ENCODE measurements at places on chromosomes 13 and 19.

DNA sequence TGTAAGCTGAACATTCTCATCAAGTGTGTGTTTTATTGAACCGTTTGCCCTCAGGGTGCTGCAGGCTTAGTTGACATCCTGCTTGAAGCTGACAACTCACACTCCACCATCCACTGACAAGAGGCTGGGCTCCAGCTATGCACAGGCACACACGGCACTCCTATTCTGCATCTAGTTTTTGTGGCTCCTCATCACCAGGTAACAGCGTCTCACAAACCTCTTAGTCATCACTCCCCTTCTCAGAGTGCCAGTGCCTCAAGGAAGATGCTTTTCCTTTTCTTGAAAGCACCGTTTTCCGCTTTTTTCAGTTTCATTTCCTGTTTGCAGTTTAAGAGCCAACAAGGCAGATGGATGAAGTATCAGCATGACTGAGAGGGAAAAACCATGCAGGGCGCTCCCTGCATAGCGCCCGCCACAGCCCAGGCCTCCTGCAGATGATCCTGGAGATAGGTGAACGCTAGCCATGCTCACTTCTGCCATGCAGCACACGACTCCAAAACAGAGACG is 491.2 kb downstream of the COG6 start:
- no peak for DNase-seq

GRCh38 chr13:102847272-102848234 is 1.7 kb downstream of the ERCC5 start:
- DNase-seq = peak; percentile 6

- no peak for DNase-seq
Measured at GRCh38 chr13:87661471-87661870, 9.7 kb upstream of the SLITRK5 start.

DNA sequence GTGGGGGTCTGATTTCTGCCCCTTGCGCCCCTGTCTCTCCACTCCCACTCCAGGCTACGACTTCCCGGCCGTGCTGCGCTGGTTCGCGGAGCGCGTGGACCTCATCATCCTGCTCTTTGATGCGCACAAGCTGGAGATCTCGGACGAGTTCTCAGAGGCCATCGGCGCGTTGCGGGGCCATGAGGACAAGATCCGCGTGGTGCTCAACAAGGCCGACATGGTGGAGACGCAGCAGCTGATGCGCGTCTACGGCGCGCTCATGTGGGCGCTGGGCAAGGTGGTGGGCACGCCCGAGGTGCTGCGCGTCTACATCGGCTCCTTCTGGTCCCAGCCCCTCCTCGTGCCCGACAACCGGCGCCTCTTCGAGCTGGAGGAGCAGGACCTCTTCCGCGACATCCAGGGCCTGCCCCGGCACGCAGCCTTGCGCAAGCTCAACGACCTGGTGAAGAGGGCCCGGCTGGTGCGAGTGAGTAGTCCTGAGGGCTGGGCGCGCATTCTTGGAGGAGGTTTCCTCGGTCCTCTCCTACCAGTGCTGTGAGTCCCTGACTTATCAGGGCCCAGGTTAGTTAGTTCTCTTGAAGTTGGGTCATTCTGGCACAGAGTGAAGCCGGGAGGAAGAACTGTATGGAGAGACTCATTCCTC is 12.7 kb downstream of the EHD2 start:
- no peak for DNase-seq

DNA sequence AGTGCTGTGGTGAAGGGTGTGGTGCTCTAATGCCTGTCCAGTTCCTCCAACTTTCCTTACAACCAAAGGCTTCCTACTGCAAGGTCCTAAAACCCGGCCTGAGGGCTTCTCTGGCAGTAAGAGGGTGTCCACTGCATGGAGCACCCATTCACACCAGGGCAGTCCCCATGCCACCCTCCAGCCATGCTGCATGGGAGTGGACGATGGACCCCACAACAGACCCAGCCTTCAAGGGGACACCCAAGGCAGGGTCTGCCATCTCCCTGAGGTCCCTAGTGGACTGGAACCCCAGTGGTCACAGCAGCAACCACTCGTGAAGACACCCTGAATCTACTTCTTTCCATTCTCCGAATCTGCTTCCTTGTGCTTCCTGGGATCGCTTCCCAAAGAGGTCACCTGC is 117.6 kb upstream of the SOX1 start:
- no peak for DNase-seq

DNA sequence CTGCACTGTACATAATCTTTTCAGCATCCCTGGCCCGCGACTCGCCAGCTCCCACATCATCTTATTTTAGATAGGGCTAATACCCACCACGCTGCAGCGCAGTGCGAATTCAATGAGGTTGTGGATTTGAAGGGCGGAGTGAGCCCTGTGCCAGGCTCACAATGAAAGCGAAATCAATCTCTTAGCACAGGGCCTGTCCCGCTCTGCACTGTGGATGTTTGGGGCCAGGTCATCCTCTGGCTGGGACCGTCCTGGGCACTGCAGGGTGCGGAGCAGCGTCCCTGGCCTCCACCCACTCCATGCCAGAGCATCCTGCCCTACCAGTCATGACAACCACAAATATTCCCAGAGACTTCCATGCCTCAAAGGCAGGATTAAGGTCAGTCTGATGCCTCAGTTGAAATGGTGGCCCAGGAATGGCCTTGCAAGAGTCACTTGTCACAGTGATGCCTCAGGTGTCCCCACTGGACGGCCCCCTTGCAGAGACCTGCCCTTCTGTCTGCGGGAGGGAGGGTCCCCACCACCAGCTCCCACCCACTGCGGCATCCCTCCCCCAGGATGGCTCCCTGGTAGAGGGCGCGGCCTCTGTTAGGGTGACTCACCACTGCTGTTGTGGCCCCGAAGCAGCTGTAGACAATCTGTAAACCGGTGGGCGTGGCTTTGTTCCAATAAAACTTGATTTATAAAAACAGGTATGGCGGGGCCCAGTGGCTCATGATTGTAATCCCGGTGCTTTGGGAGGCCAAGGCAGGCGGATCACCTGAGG is 5.6 kb downstream of the UHRF1 start:
- DNase-seq = peak; percentile 27

DNA sequence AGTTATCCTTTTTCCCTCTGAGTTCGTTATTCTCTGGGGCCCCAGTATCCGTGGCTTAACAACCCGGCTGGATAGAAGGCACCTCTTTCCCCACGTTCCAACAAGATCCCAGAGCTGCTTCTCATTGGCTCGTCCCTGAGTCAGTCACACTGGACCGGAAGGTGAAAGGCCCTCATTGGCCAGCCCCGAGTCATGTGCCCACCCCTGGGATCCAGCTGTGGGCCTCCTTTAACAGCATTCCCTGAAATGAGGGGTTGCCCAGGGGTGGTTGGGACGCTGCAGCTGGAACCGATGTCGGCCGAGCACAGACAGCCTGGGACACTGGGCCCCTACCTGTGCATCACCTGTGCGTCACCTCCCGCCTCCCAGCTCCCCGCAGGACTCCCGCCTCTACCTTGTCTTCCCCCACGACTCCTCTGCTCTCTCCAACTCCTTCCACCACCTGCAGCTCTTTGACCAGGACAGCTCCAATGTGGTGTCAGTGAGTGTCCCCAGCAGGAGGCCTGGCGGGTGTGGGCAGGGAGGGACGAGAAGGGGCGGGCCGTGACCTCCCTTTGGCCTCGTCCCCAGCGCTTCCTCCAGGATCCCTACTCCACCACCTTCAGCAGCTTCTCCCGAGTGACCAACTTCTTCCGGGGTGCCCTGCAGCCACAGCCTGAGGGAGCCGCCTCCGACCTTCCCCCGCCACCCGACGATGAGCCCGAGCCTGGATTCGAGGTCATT is 4.3 kb downstream of the TBC1D17 start:
- DNase-seq = no peak

DNA sequence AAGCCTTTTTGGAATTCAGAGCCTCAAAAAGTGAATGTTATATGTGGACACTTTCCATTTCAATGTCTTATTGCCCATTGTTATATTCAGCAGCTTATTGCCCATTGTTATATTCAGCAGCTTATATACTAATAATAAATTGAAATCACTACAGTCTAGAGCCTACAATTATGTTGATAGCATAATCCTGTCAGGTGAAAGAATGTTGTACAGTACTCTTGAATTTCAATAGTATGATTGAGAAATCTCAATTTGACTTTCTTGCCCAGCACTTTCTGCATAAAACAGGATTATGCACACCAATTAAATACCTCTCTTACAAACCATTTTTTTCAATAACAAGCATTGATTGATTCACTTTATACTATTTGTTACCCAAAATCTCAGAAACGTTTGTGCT is 260.8 kb downstream of the PCDH9 start:
- DNase-seq = no peak

- no peak for DNase-seq
Measured at GRCh38 chr13:44796597-44797490, 192.4 kb downstream of the NUFIP1 start.

DNA sequence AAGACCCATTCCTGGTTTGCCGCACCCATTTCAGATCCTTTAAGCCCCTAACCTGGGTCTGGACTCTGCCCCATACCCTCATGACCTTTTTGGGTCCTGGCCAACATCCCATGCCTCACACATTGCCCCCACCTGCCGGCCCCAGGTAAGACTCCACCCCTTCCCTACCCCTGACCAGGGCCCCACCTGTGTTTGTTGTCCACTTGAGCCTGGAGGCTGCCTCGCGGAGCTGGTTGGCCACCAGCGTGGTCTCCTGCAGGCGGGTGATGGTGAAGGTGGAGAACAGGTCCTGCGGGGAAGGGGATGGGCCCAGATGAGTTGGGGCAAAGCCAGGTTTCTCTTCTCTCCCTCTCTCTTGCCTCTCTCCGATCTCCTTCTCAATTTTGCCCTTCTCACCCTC is 19.5 kb downstream of the MAN2B1 start:
- no peak for DNase-seq

DNA sequence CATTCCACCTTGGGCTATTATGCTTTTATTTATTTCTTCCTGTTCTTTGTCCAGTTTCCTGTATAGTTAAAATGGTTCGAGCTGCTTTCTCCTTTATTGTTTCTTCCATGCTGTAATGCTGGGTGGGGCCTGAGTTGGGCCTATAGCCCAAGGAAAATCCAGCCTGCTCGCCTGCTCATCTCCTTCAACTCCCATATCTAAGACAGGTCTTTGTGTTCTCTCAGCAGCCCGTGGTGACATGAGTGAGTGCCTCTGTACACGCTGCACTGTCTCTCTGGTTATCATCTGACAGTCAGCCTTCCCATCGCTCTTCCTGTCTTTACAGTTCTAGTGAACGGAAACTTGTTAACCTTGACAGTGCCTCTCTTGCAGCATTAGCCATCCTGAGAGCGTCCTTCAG is 221.9 kb upstream of the SLC10A2 start:
- DNase-seq = peak; percentile 17

- no peak for DNase-seq
Measured at GRCh38 chr13:93146584-93147297, 79.9 kb upstream of the GPC6 start.

GRCh38 chr19:46866407-46867136 is 5.8 kb downstream of the ARHGAP35 start:
- DNase-seq = peak; percentile 79

GRCh38 chr19:23346696-23347095 is 48.6 kb downstream of the ZNF91 start:
- no peak for DNase-seq

DNA sequence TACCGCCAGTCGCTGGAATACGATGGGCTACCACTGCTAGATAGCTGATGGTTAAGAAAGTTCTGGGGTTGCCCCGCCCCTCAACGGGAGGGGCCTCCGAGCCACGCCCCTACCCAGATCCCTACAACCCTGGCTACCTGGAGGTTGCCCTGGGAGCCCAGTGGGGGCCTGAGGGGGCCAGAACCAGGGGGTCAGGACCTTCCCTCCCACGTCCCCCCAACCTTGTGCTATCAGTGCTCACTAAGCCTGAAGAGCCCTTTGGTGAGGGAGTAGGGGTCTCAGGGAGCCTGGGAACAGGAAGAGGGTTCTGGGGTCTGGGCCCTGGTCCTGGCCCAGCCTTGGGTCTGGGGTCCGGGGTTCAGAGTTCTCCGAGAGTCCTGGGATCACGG is 8.9 kb downstream of the OCEL1 start:
- peak; percentile 62 for DNase-seq

GRCh38 chr19:18972301-18972811 is 31.3 kb upstream of the HOMER3 start:
- no peak for DNase-seq

GRCh38 chr13:81153478-81153877 is 812.6 kb upstream of the SPRY2 start:
- no peak for DNase-seq

DNA sequence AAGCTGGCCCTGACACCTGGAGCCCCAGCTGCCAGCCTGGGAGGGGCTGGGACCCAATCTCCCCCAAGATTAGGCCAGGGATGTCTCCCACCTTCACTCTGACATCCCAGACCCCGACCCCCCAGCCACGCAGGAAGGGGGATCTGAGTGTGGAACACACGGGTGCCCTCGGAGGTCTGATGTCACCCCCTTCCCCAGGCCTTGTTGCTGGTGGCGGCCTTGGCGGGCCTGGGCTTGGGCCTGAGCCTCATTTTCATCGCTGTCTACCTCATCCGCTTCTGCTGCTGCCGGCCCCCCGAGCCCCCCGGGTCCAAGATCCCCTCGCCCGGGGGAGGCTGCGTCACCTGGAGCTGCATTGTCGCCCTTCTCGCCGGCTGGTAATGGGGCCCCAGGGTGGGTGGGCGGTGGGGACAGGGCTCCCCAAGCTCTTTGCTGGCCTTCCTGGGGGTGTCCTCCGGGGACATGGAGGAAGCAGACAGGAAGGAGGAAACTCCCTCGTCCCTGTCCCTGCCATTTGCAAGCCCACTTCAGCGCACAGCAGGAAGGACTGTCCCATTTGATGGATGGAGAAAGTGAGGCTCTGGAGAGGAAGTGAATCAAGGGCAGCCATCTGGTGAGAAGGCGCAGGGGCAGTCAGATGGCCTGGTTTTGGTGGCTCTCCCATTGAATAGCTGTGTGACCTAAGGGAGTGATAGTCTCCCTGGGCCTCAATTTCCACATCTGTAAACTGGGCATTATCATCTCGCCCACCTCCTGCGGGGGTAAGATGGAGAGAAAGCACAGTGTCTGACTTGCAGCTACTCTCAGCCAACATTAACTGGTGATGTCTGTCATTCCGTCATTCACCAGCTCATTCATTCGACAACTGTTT is 3.9 kb downstream of the TTYH1 start:
- no peak for DNase-seq

- DNase-seq = no peak
Measured at GRCh38 chr19:47781590-47782262, 3.2 kb downstream of the SELENOW start.

DNA sequence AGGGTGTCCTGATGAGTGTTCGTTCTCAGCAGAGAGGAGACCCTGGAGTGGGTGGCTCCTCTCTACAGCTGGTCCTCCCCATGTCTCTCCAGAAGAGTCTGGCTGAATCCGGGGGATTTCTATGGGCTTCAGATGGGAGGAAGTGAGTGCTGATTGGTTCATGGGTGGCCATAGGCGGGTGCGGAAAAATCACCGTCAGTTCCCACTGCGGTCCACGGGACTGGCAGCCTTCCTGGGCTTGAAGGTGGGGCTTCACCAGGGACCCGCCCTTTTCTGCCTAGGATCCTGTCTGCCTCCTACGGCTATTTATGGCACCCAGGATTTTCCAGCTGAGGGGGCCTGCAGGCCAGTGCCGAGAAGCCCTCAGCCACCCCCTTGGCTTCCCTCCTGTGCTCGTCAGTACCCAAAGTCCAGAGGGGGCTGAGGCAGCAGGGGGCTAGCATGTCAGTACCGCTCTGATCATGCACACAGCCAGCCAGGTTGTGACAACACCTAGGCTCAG is 18.4 kb downstream of the CPB2 start:
- no peak for DNase-seq

GRCh38 chr13:49086722-49087121 is 111.0 kb downstream of the FNDC3A start:
- no peak for DNase-seq

GRCh38 chr13:49731766-49732165 is 40.5 kb upstream of the EBPL start:
- DNase-seq = no peak

GRCh38 chr19:38183251-38183897 is 40.6 kb downstream of the DPF1 start:
- no peak for DNase-seq

- no peak for DNase-seq
Measured at GRCh38 chr13:41655997-41656396, 198.6 kb downstream of the RGCC start.
